ENCODE measurements at places on chromosomes 3 and 15.

DNA sequence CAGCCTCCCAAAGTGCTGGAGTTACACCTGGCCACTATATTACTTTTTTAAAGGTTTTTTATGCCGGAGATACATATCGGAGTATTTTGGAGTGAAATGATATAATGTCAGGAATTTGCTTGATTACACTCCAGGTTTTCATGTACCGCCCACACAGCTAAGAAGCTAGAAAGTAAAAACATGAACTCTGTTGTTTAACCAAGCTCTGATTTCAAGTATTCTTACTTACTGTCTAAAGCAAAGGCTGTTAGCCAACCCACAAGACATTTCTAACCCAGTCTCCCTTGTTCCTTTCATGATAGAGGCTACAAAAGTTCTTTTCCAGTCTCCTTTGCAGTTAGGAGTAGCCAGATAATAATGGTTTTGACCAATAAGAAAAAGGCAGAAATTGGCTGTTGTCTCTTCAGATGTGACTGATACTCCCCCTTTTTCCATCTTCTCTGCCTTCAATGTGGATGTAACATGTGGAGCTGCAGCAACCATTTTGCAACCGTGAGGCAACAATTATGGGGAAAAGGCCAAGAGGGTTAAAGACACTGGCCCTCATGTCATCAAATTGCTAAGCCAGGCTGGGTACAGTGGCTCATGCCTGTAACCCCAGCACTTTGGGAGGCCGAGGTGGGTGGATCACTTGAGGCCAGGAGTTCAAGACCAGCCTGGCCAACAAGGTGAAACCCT lies 6.1 kb upstream of the CP start:
- no peak for DNase-seq

- no peak for DNase-seq
Observed at GRCh38 chr3:115831864-115832263, 208.6 kb downstream of the GAP43 start.

DNA sequence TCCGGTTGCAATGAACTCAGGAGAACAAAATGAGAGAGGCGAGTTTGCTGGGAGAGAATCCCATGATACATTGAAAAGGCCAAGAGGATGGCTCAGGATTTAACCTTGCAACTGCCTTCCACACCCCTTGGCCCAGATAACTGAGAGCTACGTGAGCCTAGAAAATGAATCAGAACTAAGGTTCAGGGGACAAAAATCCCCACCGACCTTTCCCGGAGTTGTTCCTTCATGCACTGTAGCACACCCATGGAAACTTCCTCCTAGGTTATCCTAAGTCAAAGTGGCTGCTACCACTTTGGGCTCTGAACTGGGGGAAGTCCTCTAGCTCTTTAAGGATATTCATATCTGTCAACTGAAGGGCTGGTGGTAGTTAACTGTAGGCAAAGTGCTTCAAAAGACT lies 58.3 kb upstream of the SLC4A7 start:
- DNase-seq, result no peak

DNA sequence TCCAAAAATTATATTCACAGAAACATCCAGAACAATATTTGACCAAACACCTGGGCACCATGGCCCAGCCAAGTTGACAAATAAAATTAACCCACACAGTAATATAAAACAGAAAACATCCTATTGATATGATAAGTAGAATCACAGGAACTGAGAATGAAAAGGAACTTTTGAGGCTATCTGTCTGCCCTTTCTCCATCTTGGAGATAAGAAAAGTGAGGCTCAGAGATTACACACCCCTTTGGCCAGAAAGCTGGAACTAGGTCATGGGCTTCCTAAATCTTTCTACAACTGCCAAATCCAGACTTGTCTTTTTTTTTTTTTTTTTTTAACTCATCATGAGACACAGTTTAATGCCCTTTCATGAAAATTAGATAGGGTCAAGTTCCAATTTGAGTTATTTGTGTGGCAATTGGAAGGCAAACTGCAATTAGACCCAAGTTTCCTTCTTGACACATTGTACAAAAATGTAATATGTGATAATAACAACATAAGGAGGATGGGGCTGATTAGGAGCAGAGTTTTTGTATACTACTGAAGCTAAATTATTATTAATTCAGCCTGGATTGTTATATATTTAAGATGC lies 137.2 kb downstream of the RPL22L1 start:
- no peak for DNase-seq

DNA sequence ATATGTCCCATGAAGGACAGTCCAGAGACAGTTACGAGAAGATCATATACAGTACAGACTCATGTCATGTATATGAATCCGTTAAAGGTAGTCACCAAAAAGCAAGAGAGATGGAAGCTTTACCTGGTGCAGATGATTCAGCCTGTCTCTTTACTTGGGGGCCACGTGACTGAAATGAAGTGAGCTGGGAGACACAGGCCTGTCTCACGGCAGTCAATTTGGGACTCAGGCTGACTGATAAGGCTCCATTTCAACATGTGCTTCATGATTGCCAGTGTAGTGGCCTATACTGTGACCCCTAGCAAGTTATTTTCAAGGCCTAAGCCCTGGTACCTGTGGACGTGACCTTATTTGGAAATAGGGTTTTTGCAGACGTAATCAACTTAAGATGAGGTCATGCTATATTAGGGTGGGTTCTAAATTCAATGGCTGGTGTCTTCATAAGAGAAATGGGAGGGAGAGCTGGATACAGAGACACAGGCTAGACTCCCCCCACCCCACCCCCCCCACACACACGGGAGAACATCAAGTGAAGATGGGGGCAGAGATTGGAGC lies 3.0 kb upstream of the PROK2 start:
- no peak for DNase-seq

DNA sequence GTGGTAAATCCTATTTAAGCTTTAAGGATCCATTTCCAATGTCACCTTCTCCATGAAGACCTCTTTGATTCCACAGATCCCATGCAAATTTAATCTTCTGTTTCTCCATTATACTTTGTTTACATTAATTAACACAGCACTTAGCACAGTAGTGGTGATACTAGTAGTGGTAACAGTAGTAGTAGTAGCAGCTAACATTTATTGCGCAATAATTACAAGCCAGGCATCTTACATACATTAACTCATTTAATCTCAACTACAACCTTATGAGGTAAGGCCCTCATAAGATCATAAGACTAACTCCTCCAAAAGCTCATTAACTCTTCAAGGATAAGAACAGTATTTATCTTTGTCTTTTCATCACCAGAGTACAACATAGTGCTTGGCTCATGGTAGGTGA lies 54.8 kb upstream of the FSIP1 start:
- no peak for DNase-seq

GRCh38 chr15:61227950-61228936 lies 859 bp downstream of the RORA start:
- no peak for DNase-seq

- no peak for DNase-seq
Observed at GRCh38 chr3:112390783-112391641, 58.1 kb downstream of the CD200 start.

DNA sequence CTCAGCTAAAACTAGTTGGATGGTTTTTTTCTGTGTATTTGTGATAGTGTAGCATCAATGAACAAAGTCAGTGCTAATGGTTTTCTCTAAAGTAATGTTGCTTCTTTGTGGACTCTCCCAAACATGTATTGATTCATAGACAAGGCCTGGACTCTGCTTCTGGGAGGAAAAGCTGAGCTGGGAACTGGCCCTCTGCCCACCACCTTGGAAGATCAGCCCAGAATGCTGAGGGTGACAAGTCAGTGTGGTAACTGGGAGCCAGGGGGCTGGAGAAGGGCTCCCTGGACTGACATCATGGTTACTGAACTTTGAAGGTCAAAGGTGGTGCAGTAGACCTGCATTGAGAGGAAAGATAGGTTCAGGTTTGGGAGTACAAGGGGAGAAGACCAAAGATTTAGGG lies 3.0 kb downstream of the ARHGAP31 start:
- no peak for DNase-seq

DNA sequence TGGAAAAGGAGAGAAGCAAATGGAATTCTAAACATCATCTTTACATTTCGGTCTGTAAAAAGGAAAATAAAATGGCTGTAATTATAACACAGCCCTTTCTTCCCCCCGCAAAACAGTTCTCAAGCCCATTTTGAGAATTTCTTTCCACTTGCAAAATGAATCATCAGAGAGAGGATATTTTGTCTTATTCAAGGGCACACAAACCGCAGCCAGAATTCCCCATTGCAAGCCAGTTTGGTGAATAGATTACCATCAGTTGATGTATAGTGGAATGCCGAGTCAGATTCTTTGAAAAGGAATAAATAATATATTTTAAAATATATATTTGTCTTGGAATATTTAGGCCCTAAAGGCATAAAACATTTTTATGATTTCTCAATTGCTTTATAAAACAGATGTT lies 420.4 kb upstream of the SEMA6D start:
- DNase-seq, result no peak

- DNase-seq, result no peak
Observed at GRCh38 chr3:13023235-13023970, 49.8 kb downstream of the IQSEC1 start.

- DNase-seq, result no peak
Observed at GRCh38 chr3:132874701-132875100, 152.5 kb upstream of the NPHP3 start.

- no peak for DNase-seq
Observed at GRCh38 chr3:159796744-159797143, 191.9 kb upstream of the IL12A start.

DNA sequence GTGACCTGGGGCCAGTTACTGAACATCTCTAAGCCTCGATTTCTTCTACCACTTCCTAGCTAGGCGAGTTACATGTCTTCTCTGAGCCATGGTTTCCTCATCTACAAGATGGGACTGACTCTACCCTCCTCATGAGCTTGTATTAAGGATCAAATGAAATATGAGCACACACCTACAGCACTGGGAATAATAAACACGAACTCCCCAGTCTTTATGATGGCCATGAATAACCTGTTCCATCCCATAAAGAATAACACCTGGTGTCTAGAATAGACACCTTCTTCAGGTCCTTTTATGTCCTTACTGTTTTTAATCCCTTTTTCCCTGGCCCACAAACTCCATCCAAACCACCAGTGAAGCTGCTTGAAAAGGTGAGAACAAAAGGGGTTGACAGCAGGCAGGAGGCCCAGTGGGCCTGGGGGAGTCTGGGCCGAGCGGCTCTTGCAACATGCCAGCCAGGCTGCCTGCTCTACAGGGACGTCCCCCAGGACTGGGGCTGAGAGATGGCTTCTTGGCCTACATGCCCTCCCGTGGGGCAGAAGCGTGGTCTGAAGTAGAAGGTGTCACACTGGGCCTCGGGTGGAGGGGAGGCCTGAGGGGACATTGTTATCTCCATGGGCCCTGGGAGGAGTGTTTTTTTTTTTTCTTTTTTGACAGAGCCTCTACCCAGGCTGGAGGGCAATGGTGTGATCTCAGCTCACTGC lies 178.2 kb downstream of the RAB11A start:
- no peak for DNase-seq

GRCh38 chr3:108320746-108321350 lies 24.5 kb downstream of the HHLA2 start:
- no peak for DNase-seq

GRCh38 chr3:45579251-45579650 lies 15.3 kb upstream of the LIMD1 start:
- no peak for DNase-seq

- DNase-seq, result no peak
Observed at GRCh38 chr15:79966634-79967297, 4.2 kb downstream of the BCL2A1 start.

GRCh38 chr15:82105451-82106215 lies 59.8 kb upstream of the MEX3B start:
- DNase-seq, result no peak

DNA sequence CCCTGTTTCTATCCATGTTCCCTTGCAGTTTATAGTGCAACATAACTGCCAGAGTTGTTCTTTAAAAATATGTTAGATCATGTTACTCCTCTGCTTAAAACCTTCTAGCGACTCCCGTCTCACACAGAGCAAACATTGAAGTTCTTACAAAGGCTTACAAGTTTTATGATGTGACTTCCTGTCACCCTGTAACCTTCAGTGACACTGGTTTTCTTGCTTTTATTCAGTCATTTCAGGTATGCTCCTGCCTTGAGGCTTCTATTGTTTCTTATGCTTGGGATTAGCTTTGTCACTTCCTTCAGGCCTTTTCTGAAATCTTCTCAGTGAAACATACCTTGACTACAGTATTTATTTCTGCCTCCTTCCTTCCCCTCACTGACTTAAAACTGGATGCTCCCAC lies 252.1 kb downstream of the DOCK3 start:
- DNase-seq, result no peak

DNA sequence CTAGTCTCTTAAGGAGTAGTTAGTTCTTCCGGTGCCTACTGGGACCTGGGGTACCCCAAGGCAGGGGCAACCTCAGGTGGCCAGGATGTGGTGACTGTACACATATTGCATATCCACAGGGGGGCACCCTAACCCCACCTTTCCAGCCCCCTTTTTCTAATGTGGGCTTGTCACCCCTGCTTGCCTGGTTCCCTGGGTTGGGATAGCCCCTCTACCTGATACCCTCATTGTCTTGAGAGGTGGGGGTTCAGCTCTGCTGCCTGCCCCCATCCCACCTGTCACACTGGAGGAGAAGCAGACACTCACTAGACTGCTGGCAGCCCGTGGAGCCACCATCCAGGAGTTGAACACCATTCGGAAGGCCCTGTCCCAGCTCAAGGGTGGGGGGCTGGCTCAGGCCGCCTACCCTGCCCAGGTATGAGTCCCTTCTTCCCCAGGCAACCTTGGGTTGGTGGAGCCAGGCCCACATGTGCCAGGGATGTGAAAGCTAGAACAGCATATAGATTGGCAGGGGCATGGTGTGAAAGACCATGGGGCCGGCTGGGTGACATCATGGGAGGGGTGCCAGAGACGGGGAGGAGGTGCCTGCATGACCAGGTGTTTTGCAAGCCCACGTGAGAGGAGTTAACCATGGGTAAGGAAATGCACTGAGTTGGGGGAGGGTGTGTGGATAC lies 4.0 kb downstream of the GLYCTK start:
- peak; percentile 48 for DNase-seq

GRCh38 chr15:99058421-99058870 lies 46.4 kb upstream of the SYNM start:
- DNase-seq, result no peak

DNA sequence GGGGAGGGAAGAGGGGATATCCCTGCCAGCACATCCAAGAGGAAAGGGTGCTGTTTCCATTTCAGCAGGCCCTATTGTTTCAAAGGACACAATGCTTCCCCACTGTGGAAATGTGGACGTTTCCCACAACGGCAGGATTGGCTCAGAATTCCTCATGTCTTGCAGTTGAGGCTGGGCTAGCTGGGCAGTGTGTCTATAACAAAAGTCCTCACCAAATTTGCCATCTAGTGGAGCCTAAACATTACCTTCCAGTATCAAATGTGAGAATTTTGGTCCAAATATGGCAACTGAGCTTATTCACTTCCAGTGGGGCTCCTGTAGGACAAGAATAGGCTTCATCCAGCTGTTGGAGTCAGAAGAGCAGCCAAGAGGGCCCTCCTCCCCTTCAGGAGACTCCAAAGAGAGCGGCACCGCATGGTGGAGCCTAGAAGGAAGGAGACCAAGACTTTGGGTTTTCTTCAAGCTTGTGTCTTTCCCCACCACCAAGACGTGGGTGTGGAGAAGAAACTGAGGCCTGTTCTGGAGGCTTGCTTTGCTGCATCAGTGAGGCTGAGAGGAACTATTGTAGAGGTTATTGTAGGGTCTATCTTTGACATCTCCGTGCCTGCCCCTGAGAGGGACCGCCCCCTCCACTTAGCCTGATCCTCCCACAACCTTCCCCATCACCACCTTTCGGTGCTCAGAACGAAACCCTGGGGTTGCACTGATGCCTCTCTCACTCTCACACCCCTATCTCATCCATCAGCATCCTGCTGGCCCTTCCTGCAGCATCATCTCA lies 45.3 kb upstream of the SLCO2A1 start:
- no peak for DNase-seq
